Endodermal cell (in vitro differentiated cells): ENCODE measurements at places on chromosomes 4 and X.

- H3K27ac ChIP-seq, result no peak overlapping the region
- no peaks in the 10 kb centered on the region for H3K4me1 ChIP-seq
- peak overlapping the region; percentile 12 for H3K4me3 ChIP-seq
- H3K36me3 ChIP-seq, result no peaks in the 10 kb centered on the region
- peaks cover 21% of the 10 kb centered on the region for H3K27me3 ChIP-seq
These were observed 16.7 kb upstream of the FRAS1 start for GRCh38 chr4:78040431-78040830.

GRCh38 chr4:158667651-158668198 is 4.0 kb downstream of the C4orf46 start:
- H3K36me3 ChIP-seq, result peaks cover 23% of the 10 kb centered on the region
- H3K27ac ChIP-seq, result no peak overlapping the region
- no peaks in the 10 kb centered on the region for H3K4me1 ChIP-seq
- H3K27me3 ChIP-seq, result no peaks in the 10 kb centered on the region

GRCh38 chrX:143095816-143096215 is 70.1 kb downstream of the SPANXN4 start:
- H3K4me1 ChIP-seq, result no peaks in the 10 kb centered on the region
- no peaks in the 10 kb centered on the region for H3K36me3 ChIP-seq
- H3K27ac ChIP-seq, result no peak overlapping the region

GRCh38 chr4:48970471-48970921 is 15.6 kb upstream of the CWH43 start:
- H3K27me3 ChIP-seq, result peaks cover 21% of the 10 kb centered on the region
- no peak for DNase-seq
- H3K4me3 ChIP-seq, result no peak overlapping the region
- H3K4me1 ChIP-seq, result no peaks in the 10 kb centered on the region
- no peak overlapping the region for H3K27ac ChIP-seq
- no peaks in the 10 kb centered on the region for H3K36me3 ChIP-seq

- peak; percentile 57 for DNase-seq
- H3K4me1 ChIP-seq, result peaks cover 9% of the 10 kb centered on the region
- H3K36me3 ChIP-seq, result no peaks in the 10 kb centered on the region
- no peaks in the 10 kb centered on the region for H3K27me3 ChIP-seq
These were observed 16.1 kb downstream of the TMEM175 start for GRCh38 chr4:948101-948935.

DNA sequence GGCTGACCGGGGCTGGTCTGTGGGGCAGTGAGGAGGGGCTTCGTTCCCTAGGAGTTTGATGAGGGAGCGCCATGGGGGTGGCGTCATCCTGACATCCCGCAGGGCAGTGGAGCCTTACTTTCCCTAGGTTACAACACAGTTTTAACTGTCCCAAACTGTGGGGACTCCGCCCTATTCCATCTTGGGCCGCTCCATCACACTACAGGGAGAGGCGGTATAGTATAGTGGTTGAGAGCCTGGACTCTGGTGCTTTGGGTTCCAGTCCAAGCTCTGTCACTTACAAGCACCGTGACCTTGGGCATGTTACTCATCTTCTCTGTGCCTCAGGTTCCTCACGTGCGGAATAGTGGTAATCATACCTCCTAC is 44.2 kb downstream of the ZNF185 start:
- no peaks in the 10 kb centered on the region for H3K27me3 ChIP-seq
- no peak for DNase-seq
- H3K36me3 ChIP-seq, result no peaks in the 10 kb centered on the region
- H3K4me1 ChIP-seq, result no peaks in the 10 kb centered on the region

DNA sequence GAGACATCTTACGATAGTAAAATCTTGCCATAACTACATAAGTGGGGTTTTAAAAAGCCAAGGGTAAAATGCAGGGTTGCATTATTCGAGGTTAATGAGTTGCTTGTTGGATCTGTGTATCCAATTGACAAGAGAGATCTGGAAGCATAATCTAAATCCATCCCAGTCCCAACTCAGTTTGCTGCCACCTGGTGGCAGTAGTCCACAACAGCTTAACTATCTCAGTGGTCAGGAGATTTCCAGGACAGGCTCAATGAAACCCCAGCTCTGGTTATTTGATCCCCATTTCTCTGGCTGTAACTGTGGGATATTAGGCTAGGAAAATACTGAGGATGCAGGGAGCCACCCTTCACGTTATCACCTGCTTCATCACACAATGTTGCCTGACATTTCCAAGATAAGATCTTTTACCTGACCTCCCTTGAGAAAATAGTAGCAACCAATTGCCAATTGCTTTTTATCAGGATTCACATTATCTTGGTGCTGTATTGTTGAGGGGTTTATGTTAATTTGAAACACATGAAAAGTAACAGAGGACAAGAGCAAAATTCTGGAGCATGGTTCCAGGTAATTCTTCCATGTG is 88.2 kb upstream of the TNIP3 start:
- no peak overlapping the region for H3K27ac ChIP-seq
- no peaks in the 10 kb centered on the region for H3K27me3 ChIP-seq
- H3K4me1 ChIP-seq, result no peaks in the 10 kb centered on the region
- no peak overlapping the region for H3K4me3 ChIP-seq

GRCh38 chr4:47065051-47065481 is 33.7 kb downstream of the GABRB1 start:
- no peak overlapping the region for H3K4me3 ChIP-seq
- no peaks in the 10 kb centered on the region for H3K27me3 ChIP-seq
- H3K36me3 ChIP-seq, result no peaks in the 10 kb centered on the region
- no peak for DNase-seq

DNA sequence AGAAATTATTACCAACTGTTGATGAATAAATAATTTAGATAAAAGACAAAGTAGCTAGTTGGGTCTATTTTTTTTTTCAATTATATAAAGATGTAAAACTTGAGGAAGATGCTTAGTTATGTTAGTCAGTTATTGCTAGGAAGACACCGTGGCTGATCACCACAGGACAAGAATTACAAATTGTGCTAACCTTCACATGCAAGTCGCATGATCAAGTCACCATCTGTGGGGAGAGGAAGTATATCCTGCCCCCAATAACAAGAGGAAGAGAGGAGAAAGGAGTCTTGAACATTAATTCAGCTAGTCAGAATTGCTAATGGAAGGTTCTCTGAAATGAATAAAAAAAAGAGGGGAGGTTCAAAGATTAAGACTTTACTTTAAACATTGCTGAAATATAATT is 52.3 kb downstream of the CPEB2 start:
- DNase-seq, result no peak
- no peak overlapping the region for H3K4me3 ChIP-seq
- H3K36me3 ChIP-seq, result peaks cover 32% of the 10 kb centered on the region
- H3K27ac ChIP-seq, result no peak overlapping the region
- no peaks in the 10 kb centered on the region for H3K27me3 ChIP-seq
- no peaks in the 10 kb centered on the region for H3K4me1 ChIP-seq

DNA sequence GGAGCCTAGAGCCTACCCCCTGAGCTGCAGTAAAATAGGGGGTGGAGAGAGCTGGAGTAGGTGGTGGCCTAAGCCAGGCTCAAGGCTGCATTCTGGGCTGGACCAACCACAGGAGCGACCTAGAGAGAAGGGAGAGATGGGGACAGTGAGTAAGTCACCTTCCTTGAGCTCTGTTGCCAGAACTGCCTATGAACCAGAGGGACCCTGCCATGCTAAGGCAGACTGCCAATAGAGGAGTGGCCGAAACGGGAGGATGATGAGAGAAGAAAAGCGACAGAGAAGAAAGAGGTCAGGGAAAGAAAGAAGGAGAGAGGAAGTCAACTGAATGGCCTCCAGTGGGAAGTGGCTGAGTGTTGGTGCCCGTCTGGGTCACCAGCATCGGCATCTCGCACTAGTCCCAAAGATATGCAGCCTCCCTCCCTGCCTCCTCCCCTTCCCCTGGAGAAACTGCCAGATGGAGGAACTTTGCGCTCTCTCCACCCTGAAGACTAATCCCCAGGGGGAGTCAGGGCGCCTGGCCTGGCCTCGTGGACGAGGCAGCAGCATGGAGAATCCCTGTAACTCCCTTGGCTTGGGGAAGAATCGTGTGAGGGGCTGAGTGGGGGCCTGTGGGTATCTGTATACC is 28.8 kb downstream of the ELF4 start:
- no peaks in the 10 kb centered on the region for H3K27me3 ChIP-seq
- no peaks in the 10 kb centered on the region for H3K4me1 ChIP-seq
- no peaks in the 10 kb centered on the region for H3K36me3 ChIP-seq
- no peak overlapping the region for H3K27ac ChIP-seq
- H3K4me3 ChIP-seq, result no peak overlapping the region
- DNase-seq, result no peak

GRCh38 chr4:163665521-163666331 is 171.2 kb downstream of the TMA16 start:
- H3K27ac ChIP-seq, result no peak overlapping the region
- H3K4me1 ChIP-seq, result no peaks in the 10 kb centered on the region
- no peak overlapping the region for H3K4me3 ChIP-seq
- DNase-seq, result no peak

DNA sequence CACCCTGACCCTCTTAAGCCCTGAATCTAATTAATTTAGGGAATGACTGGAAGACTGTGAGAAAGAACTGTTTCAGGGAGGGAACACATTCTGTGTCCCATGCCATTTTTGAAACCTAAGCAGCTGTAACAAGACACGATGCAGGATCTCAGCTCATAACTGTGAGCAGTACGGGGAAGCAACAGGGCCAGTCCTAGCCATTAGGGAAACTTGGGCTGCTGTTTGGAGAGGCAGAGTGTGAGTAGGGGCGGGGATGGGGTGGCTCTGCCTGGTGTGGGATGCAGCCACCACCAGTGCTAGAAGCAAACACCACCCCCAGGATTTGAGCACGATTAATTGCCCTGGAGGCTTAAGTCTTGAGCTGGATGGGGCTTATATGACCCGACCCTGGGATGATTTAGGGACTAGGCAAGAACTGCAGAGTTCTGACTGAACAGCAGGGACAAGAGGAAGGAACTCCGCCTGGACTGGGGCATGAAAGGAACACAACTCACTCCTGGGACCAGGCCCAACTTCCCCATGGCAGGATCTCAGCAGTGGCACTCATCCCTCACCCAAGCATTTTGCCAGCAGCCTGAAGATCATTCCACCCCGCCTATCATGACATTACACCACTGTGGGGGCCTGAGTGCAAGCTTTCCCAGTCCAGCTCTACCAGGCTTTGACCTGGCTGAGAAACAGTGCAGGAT is 43.1 kb downstream of the ATRX start:
- DNase-seq, result no peak
- H3K27me3 ChIP-seq, result no peaks in the 10 kb centered on the region
- no peak overlapping the region for H3K27ac ChIP-seq
- no peaks in the 10 kb centered on the region for H3K36me3 ChIP-seq

DNA sequence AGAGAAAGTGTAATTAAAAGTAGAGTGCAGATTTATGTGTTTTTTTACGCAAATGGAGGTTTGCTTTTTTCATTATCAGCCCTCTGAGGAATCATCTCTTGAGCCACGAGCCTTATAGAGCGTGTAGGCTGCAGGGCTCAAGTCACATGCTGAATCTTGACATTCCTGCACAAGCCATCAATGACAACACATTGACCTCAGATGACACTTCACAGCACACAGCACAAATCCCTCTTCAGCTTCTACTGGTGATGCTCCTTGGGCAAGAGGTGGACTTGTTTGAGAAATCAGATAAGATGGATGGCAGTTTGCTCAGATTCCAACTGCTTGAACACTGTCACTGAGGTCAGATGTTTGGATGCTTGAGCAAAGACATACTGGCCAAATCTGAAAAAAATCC is 250.6 kb downstream of the SNCA start:
- H3K4me3 ChIP-seq, result no peak overlapping the region
- no peak overlapping the region for H3K27ac ChIP-seq
- no peaks in the 10 kb centered on the region for H3K4me1 ChIP-seq

- H3K4me3 ChIP-seq, result no peak overlapping the region
- no peak for DNase-seq
- H3K36me3 ChIP-seq, result no peaks in the 10 kb centered on the region
- H3K4me1 ChIP-seq, result peaks cover 18% of the 10 kb centered on the region
- no peak overlapping the region for H3K27ac ChIP-seq
These were observed 7.3 kb downstream of the SPARCL1 start for GRCh38 chr4:87521757-87522374.

DNA sequence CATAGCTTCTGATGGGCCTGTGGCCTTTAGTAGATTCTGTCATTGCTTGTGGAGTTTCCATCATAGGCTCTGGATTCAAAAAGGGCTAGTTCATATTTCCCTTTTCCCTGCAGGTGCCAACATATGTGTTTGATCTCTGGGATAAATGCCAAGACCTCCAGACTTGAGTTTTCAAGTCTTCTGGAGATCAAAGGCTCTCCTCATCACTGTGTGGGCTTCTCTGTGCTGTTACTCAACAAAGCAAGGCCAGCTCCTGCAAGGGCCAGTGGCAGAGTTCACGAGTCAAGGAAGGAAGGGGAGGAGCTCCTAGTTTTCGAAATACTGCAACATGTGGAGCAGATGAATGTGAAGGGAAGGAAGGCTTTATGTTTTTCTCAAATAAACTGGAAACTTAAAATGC is 62.7 kb upstream of the SCML1 start:
- no peak overlapping the region for H3K27ac ChIP-seq
- no peaks in the 10 kb centered on the region for H3K4me1 ChIP-seq
- no peaks in the 10 kb centered on the region for H3K27me3 ChIP-seq
- no peaks in the 10 kb centered on the region for H3K36me3 ChIP-seq
- no peak overlapping the region for H3K4me3 ChIP-seq

- H3K27ac ChIP-seq, result no peak overlapping the region
- no peaks in the 10 kb centered on the region for H3K4me1 ChIP-seq
- no peak overlapping the region for H3K4me3 ChIP-seq
- DNase-seq, result no peak
These were observed 38.9 kb downstream of the RUFY3 start for GRCh38 chr4:70760662-70761061.

GRCh38 chr4:27692158-27692557 is 831.5 kb downstream of the STIM2 start:
- peak; percentile 67 for DNase-seq
- H3K36me3 ChIP-seq, result no peaks in the 10 kb centered on the region
- H3K27ac ChIP-seq, result no peak overlapping the region
- no peaks in the 10 kb centered on the region for H3K4me1 ChIP-seq
- no peak overlapping the region for H3K4me3 ChIP-seq
- no peaks in the 10 kb centered on the region for H3K27me3 ChIP-seq

GRCh38 chr4:110897784-110898183 is 274.9 kb upstream of the PITX2 start:
- DNase-seq, result no peak
- H3K4me1 ChIP-seq, result peaks cover 3% of the 10 kb centered on the region
- no peak overlapping the region for H3K4me3 ChIP-seq
- no peaks in the 10 kb centered on the region for H3K36me3 ChIP-seq

- H3K27me3 ChIP-seq, result no peaks in the 10 kb centered on the region
- H3K27ac ChIP-seq, result no peak overlapping the region
- no peak for DNase-seq
- H3K4me3 ChIP-seq, result no peak overlapping the region
These were observed 210.6 kb downstream of the COL25A1 start for GRCh38 chr4:109091727-109092409.

DNA sequence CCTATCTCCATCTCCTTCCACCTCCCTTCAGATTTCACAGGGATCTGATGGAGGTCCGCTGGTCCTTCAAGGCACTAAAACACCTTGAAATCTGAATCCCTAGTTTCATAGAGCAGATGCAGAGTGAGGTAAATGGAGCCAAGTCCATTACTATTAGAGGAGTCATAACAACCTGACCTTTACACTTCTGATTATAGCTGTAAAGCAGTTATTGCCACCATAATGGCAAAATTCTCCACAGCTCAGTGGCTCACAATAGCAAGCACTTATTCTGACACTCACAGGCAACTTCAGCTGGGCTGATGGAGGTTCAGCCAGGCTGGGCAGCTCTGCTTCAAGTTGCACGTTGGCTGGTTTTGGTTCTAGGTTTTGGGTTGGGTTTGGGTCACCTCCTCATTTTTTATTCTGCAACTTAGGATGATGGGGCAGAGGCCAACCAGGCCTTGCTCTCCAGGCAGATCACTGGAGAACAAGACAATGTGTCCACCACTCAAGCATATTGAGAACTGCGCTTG is 51.4 kb upstream of the LRAT start:
- no peaks in the 10 kb centered on the region for H3K36me3 ChIP-seq
- H3K4me1 ChIP-seq, result peaks cover 6% of the 10 kb centered on the region
- no peak for DNase-seq
- no peak overlapping the region for H3K4me3 ChIP-seq
- H3K27ac ChIP-seq, result no peak overlapping the region
